Activated T-helper 1 cell treated with Interleukin-2 at 50 U/mL for 16 hours (primary cell): ENCODE measurements at places on chromosomes 11 and 22.

GRCh38 chr11:121244884-121245283, 47.7 kb upstream of the SC5D start:
- no peak for DNase-seq

GRCh38 chr11:104583857-104584256, 314.4 kb downstream of the CASP12 start:
- no peak for DNase-seq

DNA sequence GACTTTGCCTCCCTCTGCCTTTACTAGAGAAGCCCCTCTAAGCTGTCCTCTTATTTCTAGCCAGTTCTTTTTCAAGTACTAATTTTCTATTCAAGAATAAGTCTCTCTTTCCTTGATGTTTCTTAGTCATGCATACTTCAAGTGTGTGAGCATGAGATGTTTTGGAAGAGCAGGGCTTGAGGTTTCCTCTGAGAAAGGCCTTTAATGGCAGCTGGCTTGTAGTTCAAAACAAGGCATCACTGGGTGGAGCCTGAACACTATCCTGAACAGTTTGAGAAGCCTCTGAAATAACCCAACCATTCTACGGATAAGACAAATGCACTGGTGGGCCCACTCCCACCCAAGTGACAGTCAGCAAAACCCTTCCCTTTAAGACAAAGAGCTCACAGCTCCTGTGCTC, 37.6 kb downstream of the CLDN25 start:
- DNase-seq: no peak

DNA sequence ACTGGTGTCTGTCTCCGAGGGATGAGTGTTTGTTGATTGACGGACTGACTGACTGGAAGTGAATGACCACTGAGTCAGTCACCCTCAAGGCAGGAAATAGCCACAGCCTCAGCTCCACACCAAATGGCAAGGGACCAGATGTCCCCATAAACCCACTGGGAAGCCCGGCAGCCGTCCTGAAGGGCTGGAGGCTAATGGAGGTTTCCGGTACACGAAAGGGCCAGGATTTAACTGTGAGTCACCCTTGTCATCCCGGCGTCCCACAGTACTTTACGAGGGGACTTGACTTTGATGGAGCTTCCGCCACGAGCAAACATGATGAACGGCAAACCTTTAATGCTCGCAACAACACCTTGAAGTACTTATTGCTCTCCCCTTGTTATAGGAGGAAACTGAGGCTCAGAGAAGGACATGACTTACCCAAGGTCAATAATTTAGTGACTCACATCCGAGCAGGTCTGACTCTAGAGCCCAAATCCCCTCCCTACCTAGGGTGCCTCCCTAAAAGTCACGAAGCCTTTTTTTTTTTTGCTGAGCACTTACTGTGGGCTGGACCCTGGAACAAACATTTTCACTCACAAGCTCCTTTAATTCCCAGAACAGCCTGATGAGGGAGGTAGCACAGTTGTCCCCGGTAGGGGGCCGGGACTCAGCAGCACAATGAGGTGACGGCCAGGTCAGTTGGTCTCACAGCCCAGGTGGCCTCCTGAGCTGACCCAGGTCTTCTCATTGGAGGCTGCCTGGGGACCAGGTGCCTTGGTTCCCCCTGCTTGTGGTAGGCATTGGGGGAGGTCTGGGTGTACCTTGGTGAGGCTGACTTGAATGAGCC, 25.2 kb upstream of the GCAT start:
- no peak for DNase-seq

DNA sequence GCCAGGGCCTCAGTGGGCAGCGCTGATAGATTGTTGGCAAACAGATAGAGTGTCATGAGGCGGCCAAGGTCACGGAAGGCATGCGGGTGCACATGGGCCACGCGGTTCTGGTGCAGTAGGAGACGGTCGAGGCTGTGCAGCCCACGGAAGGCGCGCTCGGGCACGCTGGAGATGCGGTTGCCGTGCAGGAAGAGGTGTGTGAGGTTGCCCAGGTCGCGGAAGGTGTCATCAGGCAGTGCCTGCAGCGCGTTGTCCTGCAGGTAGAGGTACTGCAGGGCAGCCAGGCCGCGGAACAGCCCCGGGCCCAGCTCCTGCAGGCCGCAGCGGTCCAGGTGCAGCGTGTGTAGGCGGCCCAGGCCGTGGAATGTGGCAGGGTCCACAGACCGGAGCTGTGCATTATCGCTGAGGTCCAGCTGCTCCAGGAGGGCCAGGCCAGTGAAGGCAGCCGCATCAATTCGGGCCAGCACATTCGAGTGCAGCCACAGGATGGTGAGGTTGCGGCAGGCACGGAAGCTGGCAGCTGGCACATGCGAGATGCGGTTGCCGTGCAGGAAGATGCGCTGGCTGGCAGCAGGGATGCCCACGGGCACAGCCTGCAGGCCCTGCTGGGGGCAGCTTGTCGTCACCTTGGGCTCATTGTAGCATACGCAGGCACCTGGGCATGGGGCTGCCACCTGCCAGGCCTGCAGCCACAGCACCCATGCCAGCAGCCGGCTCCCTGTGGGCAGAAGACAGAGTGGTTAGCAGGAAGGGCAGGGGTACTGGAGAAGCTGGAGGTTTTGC, 25.5 kb downstream of the RTN4R start:
- no peak for DNase-seq

GRCh38 chr22:27791859-27792241, 9.7 kb downstream of the MN1 start:
- no peak for DNase-seq

- DNase-seq: no peak
These were observed 901.5 kb upstream of the CHORDC1 start for GRCh38 chr11:91124363-91124762.

- no peak for DNase-seq
These were observed 372.7 kb upstream of the FAT3 start for GRCh38 chr11:91851908-91852307.
